ENCODE measurements at places on chromosomes 1 and 21.

DNA sequence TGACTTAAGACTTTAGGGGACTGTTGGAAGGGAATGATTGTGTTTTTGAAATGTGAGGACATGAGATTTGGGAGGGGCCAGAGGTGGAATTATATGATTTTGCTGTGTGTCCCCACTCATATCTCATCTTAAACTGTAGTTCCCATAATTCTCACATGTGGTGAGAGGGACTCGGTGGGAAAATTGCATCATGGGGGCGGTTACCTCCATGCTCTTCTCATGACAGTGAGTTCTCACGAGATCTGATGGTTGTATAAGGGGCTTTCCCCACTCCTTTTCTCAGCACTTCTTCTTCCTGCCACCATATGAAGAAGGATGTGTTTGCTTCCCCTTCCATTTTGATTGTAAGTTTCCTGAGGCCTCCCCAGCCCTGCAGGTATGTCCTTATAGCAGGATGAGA, 35.0 kb upstream of the SCAF4 start:
- no peak for DNase-seq

- DNase-seq: no peak
Observed at GRCh38 chr1:81573458-81573857, 227.3 kb upstream of the ADGRL2 start.

DNA sequence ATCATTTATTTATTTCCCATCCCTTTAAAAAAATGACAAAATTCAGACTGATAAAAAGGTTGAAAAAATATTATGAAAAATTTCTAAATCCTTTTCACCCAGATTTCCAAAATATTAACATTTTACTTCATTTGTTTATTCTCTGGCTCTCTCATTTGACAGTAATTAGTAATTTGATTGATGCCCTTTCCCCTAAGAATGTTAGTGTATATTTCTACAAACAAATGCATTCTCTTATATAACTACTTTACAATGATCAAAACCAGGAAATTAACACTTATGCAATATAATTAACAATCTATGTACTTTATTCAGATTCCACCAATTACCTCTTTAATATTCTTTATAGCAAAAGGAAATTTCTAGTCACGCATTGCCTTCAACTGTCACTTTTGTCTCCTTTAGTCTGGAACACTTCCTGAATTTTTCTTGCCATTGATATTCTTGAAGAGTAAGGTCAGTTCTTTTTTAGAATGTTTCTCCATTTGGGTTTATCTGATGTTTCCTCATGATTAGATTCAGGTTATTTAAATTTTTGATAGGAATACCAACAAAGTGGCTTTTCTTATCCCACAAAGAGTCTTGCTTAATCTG, 3.9 kb downstream of the CD53 start:
- no peak for DNase-seq

- DNase-seq: no peak
Observed at GRCh38 chr1:240294566-240294965, 202.9 kb downstream of the FMN2 start.

DNA sequence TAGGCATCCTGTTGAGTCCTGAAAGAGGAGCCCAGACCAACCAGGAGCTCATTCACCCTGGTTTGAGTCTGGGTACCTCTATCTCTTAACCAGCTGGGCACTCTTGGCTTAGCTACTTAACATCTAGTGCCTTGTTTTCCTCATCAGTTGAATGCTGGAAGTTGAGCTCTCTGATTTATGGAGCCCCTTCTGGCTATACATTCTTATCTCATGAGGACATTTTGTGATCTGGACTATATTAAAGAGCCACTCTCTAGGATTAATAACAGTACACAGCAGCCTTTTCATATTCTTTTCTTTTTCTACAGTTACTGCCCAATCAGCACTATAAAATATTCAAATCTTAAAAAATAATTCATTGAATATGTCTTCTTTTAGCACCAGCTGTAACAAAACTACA, 296.9 kb upstream of the RUNX1 start:
- no peak for DNase-seq

- no peak for DNase-seq
Observed at GRCh38 chr21:43994646-43995045, 17.5 kb upstream of the TRAPPC10 start.

All from NCI-H510A treated with DMSO at 0.1 percent for 48 hours (cell line).